WTC11 (cell line): ENCODE measurements at places on chromosomes 6 and 20. TPM values are rescaled to one million over a fixed set of nuclear protein-coding genes. Genes with fewer than 3 reads are reported as not detected.
A peak's percentile ranks its signal among the peaks of the same experiment; 100 is the strongest.

NKAIN4 gene
- total RNA-seq: 7.2 to 11.0 TPM (median 9.6 TPM) in 3 replicates

EPHA7 gene
- total RNA-seq: 7.4 to 9.6 TPM (median 7.9 TPM) in 3 replicates

GRCh38 chr6:83185096-83185495, 8.0 kb downstream of the PGM3 start:
- DNase-seq: no peak
- peaks cover 76% of the 10 kb centered on the region for H3K36me3 ChIP-seq
- H3K4me1 ChIP-seq: peaks cover 9% of the 10 kb centered on the region
- no peak overlapping the region for H3K27ac ChIP-seq
- H3K27me3 ChIP-seq: no peaks in the 10 kb centered on the region

DNA sequence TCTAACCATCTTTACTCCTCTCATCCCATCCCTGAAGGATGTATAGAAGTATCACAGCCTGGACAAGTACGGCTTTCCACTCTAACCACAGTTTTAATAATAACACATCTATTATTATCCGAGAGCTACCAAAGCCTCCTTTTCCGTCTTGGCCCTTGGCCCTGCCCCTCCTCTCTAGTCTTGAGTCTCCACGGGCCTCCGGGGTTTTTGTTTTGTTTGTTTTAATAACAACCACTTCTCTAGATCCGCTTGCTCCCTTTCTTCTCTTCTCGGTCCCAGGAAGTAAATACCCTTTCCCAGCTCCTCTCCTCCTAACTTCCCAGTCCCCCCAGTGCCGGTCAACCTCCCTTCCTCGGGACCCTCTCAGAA, 661 bp downstream of the LCA5 start:
- H3K36me3 ChIP-seq: 0 out of 2 replicates have a peak, but pooled peaks cover 6% of the 10 kb centered on the region
- peaks cover 17% of the 10 kb centered on the region for H3K4me1 ChIP-seq
- no peak overlapping the region for H3K4me3 ChIP-seq
- DNase-seq: no peak
- H3K27me3 ChIP-seq: no peaks in the 10 kb centered on the region

- peaks cover 7% of the 10 kb centered on the region for H3K4me1 ChIP-seq
- no peak for DNase-seq
- H3K27ac ChIP-seq: peak overlapping the region; percentile 9; the same call in 1 of the 2 replicates
- H3K4me3 ChIP-seq: no peak overlapping the region
Measured at GRCh38 chr6:75849329-75850025, 100.4 kb downstream of the MYO6 start.

DNA sequence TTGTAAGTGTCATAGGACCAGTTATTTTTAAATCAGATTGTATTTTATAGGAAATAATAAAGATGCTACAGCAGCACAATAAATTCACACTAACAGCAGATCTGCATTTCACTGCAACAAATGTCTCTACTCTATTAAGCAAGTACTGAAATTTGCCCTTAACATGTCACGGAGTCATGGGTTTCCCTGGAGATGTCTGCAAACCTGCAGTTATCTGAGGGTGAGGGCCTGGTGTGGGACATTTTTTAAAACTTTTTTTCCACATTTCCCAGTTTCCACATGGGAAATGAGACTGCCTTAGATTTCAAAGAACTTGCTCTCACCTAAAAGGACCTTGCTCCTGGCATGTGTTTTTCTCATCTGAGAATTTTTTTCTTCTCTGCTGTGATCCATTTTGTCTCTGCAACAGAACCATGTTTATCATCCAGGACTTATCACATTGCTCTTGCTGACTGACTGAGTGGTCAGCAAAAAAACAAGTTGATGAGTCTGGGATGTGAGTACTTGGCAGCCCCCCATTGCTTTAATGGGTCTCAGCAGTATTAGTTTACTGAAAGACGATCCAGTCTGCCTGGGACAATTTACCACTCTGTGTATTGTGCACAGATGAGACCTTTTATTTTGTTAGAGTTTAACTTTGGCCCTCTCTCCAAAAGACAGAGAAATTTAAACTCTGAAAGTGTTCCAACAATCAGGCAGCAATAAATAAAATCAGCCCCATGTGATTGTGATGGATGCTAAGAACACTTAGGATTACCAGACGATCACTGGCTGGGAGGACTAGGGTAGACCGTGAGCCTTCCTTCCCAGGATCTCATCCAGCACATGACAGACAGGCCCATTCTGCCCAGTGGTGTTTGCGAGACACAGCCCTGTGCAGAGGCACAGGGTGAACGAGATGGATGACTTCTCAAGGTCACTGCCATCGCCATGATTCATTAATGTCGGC, 268.8 kb downstream of the BTBD9 start:
- peaks cover 18% of the 10 kb centered on the region for H3K4me1 ChIP-seq
- no peak for DNase-seq
- H3K27me3 ChIP-seq: no peaks in the 10 kb centered on the region
